Suppressor macrophage treated with lipopolysaccharide for 1 hour (primary cell): ENCODE measurements at places on chromosomes 7 and 10.

GRCh38 chr10:28975891-28976531, 298.7 kb downstream of the BAMBI start:
- no peak for DNase-seq

DNA sequence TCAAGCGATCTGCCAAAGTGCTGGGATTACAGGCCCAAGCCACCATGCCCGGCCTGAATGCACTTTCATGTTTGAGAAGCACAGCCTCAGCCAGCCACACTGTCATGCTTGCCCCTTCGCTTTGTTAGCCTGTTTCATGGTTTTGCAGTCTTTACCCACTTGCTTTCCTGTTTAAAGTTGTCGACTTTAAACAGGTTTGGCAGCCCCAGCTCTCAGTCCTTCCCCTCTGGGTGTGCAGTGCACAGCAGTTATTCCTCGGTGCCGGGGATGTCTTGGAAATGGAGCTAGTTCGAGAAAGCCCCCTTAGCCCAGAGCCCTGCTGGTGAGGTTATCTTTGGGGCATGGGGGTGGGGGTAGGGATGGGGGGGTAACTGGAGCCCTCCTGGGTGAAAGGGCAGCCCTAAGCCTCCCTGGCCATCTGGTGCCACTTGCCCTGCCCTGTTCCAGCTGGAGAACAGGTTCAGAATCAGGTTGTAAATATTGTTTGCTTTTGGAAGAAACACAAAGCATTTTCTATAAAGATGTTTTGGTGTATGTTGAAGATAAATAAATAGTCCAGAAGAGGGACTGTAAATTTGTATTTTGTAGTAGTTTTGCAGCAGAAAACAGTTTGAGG, 14.8 kb downstream of the TSPAN14 start:
- no peak for DNase-seq

GRCh38 chr7:17279061-17279460, 19.4 kb upstream of the AHR start:
- no peak for DNase-seq

DNA sequence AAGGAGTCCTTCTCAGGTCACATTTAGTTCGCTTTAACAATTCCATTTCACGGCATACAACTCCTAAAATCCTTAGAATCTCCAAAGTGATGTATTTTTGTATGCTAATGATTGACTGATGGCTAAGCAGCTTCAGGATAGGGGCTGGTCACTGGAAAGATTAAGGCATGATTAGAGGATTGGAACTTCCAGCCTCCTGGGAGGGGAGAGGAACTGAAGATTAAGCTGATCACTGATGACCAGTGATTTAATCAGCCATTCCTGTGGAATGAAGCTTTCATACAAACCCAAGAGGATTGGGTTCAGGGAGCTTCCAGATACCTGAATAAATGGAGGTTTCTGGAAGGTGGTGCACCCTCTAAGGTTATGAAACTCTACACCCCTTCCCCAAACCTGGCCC, 123.9 kb upstream of the CDK13 start:
- DNase-seq = no peak

- no peak for DNase-seq
Measured at GRCh38 chr7:6419310-6419773, 28.4 kb downstream of the DAGLB start.

GRCh38 chr7:87220026-87220733, 648 bp upstream of the TMEM243 start:
- peak; percentile 90 for DNase-seq

GRCh38 chr7:1546909-1547776, 8.9 kb downstream of the TMEM184A start:
- DNase-seq = no peak

- no peak for DNase-seq
Measured at GRCh38 chr7:131052285-131052904, 275.3 kb upstream of the MKLN1 start.

GRCh38 chr10:26977635-26978034, 116.9 kb upstream of the ABI1 start:
- DNase-seq = no peak

DNA sequence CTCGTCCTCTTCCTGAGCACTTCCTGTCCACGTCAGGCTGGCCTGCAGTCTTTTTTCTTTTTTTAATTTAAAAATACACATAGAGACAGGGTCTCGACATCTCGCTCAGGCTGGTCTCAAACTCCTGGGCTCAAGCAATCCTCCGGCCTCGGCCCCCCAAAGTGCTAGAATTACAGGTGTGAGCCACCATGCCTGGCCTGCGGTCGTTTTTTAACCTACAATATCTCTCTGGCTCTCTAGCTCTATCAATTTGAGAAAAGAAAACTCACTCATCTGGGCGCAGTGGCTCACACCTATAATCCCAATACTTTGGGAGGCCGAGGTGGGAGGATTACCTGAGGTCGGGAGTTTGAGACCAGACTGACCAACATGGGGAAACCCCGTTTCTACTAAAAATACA, 4.0 kb upstream of the OAT start:
- DNase-seq = no peak
